ENCODE measurements at places on chromosomes 2 and 18.

DNA sequence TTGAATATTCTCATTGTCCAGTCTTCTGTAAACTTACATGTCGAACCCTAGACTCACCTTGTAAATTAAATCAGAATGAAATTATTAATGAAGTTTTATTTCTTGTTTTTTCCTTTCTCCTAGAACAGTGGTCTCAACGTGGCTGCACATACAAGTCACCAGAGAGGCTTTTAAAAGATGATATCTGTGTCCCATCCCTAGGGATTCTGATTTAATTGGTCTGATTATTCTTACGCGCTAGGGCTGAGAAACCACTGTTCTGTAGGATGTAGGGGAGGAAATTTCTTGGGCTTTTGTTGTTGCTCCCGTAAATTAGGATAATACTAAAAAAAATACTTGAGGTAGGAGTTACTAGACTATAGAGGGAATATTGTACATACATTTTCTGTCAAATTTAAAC is 32.1 kb downstream of the PPM1B start:
- DNase-seq = no peak

DNA sequence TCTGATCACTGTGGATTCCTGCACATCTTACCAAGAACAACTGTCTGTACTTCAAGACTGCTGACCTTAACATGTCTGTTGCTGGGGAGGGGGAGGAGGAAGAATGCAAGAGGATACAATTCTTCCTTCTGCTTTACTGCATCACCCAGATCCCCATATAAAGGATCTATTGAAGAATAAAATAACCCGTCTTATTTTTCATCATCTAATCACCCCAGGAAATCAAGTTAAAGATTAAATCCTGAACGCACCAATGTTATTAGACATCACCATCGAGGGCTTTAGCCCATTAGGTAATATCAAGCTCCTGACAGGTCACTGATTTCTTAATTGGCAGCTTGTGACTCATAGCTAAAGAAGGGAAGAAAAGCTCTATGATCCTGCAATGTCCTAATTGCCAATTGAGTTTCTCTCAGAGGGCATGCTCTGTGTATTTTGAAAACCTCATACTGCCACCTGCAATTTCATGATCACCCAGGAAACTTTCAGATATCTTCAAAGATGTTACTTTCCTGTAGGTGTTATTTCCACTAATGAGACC is 75.4 kb upstream of the KCNE4 start:
- DNase-seq = no peak

DNA sequence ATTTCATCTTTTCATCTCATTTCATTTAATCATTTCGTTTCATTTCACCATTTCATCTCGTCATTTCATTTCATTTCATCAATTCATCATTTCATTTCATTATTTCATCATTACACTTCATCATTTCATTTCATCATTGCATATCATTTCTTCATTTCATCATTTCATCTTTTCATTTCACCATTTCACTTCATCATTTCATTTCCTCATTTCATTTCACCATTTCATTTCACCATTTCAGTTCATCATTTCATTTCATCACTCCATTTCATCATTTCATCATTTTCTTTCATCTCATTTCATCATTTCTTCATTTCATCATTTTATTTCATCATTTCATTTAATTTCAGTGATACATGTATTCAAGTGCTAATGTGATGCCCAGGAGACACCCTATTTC is 127.1 kb downstream of the ANKRD30BL start:
- no peak for DNase-seq

DNA sequence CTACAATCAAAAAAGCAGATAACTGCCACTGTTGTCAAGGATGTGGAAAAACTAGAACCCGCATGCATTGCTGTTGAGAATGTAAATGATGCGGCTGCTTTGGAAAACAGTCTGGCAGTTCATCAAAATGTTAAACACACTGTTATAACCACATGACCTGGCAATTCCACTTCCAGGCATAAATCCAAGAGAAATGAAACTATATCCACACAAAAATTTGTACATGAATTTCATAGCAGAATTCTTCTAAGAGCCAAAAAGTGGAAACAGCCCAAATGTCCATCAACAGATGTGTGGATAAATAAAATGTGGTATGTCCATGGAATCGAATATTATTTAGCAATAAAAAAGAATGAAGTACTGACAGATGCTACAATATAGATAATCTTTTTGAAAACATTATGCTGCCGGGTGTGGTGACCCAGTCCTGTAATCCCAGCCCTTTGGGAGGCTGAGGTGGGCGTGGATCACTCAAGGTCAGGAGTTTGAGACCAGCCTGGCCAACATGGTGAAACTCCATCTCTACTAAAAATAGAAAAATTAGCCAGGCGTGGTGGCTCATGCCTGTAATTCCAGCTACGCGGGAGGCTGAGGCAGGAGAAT is 32.0 kb downstream of the ERCC3 start:
- no peak for DNase-seq

All from stimulated activated CD8-positive, alpha-beta memory T cell treated with anti-CD3 and anti-CD28 coated beads, Interleukin-12 subunit alpha, Interleukin-12 subunit beta, amount 100 ng/mL, for 4 hours (primary cell).